CD8-positive, alpha-beta memory T cell (primary cell): ENCODE measurements at places on chromosomes 6 and 20. TPM values are rescaled to one million over a fixed set of nuclear protein-coding genes. Genes with fewer than 3 reads are reported as not detected.

- no peak for DNase-seq
Measured at GRCh38 chr6:134446896-134447295, 129.0 kb upstream of the SGK1 start.

GRCh38 chr20:49853640-49854039, 41.0 kb downstream of the SLC9A8 start:
- DNase-seq, result no peak

- peak; percentile 98 for DNase-seq
Measured at GRCh38 chr6:8063761-8064637, at the start of gene BLOC1S5. Gene BLOC1S5 (minus strand): TSS chr6:8064389. CDS start chr6:8064376, 13 bp downstream.

Gene DPPA5
- total RNA-seq, result not detected

GRCh38 chr6:81785377-81785776, 32.9 kb upstream of the TENT5A start:
- DNase-seq, result no peak

Gene DDX43
- total RNA-seq, result 0.71 TPM

Gene HSPA12B
- not detected for total RNA-seq

GRCh38 chr20:56693217-56693616, 64.1 kb downstream of the TFAP2C start:
- no peak for DNase-seq
